ENCODE measurements at places on chromosomes 4 and X. TPM values are rescaled to one million over a fixed set of nuclear protein-coding genes. Genes with fewer than 3 reads are reported as not detected.

- no peak for DNase-seq
These were observed 14.1 kb upstream of the SCRG1 start for GRCh38 chr4:173413036-173413435.

DNA sequence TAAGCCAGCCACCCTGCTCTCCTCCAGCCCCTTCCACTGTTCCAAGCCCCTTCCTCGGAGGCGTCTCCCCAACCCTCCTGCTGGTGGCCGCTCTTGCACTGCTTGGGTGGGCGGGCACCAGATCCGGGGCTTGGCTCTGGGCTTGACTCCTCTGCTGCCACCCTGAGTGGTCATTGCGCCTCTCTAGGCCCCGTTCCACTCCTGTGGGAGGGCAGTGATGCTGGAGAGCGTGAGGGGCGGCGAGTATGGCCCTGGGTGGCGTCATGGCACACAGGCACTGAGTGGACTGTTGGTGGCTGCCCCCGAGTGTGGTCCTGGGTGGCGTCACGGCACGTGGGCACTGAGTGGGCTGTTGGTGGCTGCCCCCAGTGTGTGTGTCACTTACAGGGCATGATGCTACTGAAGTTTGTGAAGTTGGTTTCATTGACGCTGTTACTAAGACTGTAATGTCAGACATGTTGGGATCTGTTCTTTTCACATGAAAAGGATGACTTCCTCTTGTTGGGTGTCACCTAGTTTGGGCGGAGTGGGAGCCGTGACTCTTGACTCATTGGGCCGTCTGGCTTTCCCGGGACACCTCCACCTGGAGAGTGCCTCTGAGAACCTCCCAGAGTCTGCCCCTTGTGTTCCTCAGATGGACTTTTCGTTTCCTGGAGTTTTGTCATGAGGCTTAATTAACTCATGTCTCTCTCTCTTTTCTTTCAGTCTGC, 55.9 kb upstream of the HGFAC start:
- no peak for DNase-seq

DRP2 gene
- total RNA-seq, result 1.2 TPM

DNA sequence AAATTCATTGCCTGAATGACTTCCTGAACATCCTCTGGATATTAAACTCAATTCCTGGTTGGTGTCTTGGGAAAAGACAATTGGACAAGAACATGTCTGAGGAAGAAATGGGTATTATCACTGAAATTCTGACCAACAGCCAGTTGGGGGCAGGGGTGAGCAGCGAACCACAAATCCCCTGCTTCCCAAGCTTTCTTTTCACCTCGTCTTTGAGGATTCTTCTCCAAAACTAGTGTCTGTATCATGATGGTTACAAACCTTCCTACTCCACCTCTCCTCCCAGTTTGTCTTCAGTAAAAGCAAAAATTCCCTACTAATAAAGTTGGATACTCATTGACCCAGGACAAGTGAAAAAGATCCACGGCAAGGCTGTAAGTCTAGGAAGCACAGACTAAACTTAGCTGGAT, 48.3 kb upstream of the WDR1 start:
- no peak for DNase-seq

DNA sequence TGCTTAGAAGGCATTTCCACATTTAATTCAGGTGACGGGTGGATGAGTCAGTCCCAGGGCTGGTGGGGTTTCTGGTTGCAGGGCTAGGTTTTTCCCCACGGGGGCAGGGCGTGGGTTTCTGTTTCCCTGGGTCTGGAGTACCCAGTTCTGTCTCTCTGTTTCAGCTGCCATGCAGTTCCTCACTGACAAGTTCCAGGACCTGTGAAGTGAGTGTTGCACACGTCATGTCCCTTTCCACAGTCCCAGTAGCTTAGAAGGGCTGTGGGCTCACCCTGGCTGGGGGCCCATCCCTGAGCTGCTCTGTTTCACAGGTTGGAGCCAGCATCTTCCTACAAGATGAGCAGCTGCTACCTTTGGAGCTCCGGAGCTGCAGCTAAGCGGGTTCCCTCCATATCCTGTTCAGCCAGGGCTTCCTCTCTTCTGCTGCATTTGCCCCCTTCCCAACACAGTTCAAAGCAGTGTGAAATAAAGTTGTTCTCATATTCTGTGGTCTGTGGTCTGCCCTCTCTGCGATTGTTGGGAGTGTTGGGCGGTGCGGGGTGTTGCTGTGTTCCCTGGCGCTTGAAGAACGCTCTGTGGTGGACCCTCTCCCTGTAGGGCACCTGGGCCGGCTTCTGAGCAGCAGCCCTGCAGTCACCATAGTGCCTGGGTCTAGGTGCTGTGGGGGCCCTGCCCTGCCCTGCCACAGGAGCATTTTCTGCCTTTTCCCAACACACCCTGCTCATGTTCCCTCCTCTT, 3.9 kb downstream of the LOC101059915 start:
- peak; percentile 48 for DNase-seq

GRCh38 chrX:48569958-48570357, 4.3 kb upstream of the RBM3 start:
- peak; percentile 43 for DNase-seq

DNA sequence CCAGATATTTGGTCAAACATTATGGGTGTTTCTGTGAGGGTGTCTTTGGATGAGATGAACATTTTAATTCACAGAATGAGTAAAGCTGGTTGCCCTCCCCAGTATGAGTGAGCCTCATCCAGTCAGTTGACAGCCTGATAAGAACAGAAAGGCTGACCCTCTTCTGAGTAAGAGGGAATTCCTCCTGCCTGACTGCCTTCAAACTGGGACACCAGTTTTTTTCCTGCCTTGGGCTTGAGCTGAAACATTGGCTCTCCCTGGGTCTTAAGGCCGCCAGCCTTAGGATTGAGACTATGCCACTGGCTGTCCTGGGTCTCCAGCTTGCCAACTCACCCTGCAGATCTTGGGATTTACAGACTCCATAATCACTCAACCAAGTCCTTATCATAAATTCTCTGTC, 14.5 kb upstream of the MAML3 start:
- DNase-seq, result no peak

DNA sequence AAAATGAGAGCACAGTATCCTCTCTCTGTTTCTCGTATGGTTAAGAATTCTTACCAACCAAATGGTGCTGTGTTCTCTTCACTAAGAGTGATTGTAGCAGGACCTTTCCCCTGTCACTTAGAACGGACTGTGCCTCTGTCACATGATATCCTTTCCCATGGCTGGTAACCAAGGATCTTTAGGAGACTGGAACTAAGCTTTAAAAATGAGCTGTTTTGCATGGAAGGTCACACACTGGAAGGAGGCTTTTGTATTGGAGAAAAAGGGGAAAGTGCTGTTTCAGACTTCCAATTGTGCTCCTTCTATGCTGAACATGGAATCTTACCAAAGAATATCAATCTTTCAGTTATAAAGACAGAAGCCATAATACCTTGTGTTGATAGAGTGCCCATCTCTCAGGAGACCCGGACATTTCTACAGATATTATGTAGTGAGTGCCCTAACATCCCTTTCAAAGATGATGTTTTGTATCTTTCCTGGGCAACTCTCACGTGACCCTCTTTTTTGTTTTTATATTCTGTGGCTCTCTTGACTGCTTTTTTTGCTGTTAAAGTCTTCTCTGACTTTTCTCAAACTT, 148.6 kb downstream of the SLC4A4 start:
- DNase-seq, result no peak

PAGE2 gene
- total RNA-seq, result not detected

GAGE12H gene
- not detected for total RNA-seq
